Natural killer cell treated with Interleukin-12 subunit alpha and Interleukin-12 subunit beta and Interleukin-15 and Interleukin-18, amount 100 ng/mL, for 72 hours (primary cell): ENCODE measurements at places on chromosomes 7 and 10.

DNA sequence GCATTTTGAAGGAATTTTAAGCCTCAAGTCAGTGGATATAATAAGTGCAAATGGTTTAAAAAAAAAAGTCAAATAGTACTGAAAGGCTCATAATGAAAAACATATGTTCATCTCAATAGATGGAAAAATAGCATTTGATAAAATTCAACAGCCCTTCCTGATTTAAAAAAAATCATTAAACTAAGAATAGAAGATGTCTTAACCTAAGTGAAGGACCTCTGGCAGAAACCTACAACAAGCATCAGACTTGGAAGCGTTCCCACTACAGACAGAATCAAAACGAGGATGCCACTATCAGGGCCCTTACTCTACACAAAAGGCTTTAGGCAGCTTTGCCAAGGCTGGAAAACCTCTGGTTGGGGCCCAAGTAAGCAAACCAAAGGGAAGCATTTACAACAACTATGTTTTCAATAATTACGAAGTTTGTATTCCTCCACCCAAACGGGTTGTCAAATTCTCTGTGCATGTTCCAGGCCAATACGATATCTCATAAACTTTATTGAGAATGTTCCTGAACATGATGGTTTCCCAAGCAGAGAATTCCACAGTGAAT is 45.1 kb downstream of the CYTH3 start:
- peaks cover 30% of the 10 kb centered on the region for H3K4me1 ChIP-seq
- H3K4me3 ChIP-seq: no peak overlapping the region
- H3K36me3 ChIP-seq: no peaks in the 10 kb centered on the region

DNA sequence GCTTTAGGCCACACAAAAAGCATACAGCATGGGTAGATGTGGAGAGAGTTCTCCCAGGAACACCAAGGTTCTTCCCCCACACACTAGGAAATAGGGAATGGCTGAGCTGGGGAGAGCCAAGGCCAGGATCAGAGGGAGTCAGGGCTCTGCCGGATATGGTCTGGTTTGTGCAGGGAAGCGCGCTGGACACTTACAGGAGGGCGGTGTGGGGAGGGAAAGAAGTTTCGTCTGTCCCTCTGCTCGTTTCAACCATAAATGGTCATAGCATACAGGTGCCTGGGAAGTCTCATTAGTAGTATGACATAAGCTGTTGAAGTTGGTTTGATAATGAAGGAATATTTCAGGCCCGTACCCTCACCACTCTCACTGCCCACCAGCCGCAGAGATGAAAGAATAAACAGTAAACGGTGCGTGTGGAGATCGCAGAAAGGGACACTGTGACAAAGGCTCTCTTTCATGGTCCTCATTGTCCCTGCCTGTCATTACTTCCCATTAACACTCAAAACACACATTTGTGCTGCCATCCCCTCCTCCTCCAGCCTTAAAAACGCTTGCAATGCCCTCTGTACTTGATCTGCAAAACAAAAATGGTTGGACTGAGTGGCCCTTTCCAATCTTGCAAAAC is 207.2 kb downstream of the CELF2 start:
- H3K36me3 ChIP-seq: peaks cover 33% of the 10 kb centered on the region
- no peak overlapping the region for H3K27ac ChIP-seq
- H3K4me1 ChIP-seq: peaks cover 88% of the 10 kb centered on the region
- DNase-seq: no peak
- no peaks in the 10 kb centered on the region for H3K27me3 ChIP-seq

DNA sequence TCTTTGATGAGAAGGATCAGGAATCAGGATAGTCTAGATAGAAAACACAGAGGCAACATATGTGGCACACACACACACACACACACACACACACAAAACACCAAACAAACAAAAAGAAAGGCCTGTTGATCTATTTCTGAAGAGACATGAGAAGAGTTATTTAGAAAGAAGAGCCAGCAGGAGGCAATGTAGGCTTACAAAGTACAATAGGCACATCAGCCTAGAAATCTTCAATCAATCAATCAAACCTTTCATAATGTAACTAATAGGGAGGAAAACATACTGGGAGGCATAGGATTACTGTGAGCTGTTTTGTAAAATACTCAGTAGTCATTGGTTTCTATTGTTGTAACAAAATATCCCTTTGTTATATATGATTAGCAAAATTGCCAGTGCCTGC is 47.3 kb upstream of the TES start:
- H3K27me3 ChIP-seq: peaks cover 2% of the 10 kb centered on the region
- no peak overlapping the region for H3K4me3 ChIP-seq

DNA sequence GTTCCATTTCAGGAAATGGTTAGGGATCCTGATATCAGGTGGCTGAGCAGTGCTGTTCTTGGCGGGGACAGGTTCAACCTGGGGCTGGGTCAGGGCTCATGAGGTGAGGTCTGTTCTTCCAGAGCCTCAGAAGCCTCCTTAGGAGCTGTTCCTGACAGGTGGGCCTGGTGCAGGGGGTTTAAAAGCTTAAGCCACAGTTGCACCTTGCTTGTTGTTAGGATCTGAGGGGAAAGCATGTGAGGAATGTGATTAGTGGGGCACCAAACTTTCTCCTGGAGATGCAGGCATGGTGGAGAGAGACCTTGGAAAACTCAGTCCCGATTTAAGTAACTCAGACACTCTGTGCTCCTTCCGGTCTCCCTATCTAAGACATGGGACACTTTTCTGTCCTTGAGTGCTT is 18.7 kb upstream of the CRHR2 start:
- no peaks in the 10 kb centered on the region for H3K36me3 ChIP-seq
- DNase-seq: peak; percentile 0
- no peaks in the 10 kb centered on the region for H3K4me1 ChIP-seq
- H3K27me3 ChIP-seq: no peaks in the 10 kb centered on the region
- H3K27ac ChIP-seq: no peak overlapping the region
- no peak overlapping the region for H3K4me3 ChIP-seq

DNA sequence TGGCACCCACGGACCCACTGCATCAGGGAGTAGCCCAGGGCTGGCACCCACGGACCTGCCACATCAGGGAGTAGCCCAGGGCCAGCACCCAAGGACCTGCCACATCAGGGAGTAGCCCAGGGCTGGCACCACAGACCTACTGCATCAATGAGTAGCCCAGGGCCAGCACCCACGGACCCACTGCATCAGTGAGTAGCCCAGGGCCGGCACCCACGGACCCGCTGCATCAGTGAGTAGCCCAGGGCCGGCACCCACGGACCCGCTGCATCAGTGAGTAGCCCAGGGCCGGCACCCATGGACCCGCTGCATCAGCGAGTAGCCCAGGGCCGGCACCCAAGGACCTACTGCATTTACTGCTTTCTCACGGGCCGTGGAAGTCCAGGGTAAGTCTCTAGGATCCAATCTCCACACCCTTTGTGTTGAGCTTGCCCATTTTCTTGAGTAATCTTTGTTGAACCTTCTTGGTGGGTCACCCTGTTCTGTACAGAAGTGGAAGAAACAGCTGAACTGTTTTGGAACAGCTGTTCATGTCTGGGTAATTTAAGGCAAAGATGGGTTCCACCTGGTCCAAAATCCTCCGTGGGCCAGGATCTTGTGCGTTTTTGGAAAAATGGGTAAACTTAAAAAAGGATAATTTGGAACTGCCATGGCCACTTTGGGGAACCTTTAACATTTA is 69.0 kb downstream of the VIPR2 start:
- H3K36me3 ChIP-seq: no peaks in the 10 kb centered on the region
- peaks cover 8% of the 10 kb centered on the region for H3K27me3 ChIP-seq
- no peak overlapping the region for H3K27ac ChIP-seq
- peaks cover 4% of the 10 kb centered on the region for H3K4me1 ChIP-seq
- H3K4me3 ChIP-seq: no peak overlapping the region
- DNase-seq: no peak

GRCh38 chr7:66771795-66772194 is 31.3 kb downstream of the RABGEF1 start:
- no peaks in the 10 kb centered on the region for H3K27me3 ChIP-seq
- no peak for DNase-seq
- no peak overlapping the region for H3K4me3 ChIP-seq
- peaks cover 30% of the 10 kb centered on the region for H3K4me1 ChIP-seq

GRCh38 chr7:91656541-91657482 is 223.7 kb downstream of the MTERF1 start:
- H3K4me1 ChIP-seq: no peaks in the 10 kb centered on the region
- H3K36me3 ChIP-seq: no peaks in the 10 kb centered on the region
- no peaks in the 10 kb centered on the region for H3K27me3 ChIP-seq

DNA sequence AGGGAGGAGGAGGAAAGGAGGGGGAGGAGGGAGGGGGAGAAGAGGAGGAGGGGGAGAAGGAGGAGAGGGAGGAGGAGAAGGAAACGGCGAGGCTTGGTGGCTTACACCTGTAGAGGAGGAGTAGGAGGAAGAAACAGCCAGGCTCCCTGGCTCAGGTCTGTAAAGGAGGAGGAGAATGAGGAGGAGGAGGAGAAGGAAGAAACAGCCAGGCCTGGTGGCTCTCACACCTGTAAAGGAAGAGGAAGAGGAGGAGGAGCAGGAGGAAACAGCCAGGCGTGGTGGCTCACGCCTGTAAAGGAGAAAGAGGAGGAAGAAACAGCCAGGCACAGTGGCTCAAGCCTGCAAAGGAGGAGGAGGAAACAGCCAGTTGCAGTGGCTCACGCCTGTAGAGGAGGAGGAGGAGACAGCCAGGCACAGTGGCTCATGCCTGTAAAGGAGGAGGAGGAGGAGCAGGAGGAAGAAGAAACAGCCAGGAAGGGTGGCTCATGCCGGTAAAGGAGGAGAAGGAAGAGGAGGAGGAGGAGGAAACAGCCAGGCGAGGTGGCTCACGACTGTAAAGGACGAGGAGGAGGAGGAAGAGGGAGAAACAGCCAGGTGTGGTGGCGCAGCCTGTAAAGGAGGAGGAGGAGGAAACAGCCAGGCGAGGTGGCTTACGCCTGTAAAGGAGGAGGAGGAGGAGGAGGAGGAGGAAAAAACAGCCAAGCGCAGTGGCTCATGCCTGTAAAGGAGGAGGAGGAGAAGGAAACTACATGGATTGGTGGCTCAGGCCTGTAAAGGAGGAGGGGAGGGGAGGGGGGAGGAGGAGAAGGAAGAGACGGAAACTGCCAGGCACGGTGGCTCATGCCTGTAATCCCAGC is 14.9 kb upstream of the CRCP start:
- H3K4me3 ChIP-seq: peak overlapping the region; percentile 85
- DNase-seq: no peak
- H3K27me3 ChIP-seq: no peaks in the 10 kb centered on the region
- peaks cover 12% of the 10 kb centered on the region for H3K4me1 ChIP-seq

- no peak overlapping the region for H3K4me3 ChIP-seq
- H3K27me3 ChIP-seq: peaks cover 25% of the 10 kb centered on the region
- H3K36me3 ChIP-seq: no peaks in the 10 kb centered on the region
- peak overlapping the region; percentile 29 for H3K27ac ChIP-seq
- no peak for DNase-seq
- peaks cover 32% of the 10 kb centered on the region for H3K4me1 ChIP-seq
These were observed 84.7 kb downstream of the NRP1 start for GRCh38 chr10:33249659-33250345.

- peaks cover 34% of the 10 kb centered on the region for H3K27me3 ChIP-seq
- H3K27ac ChIP-seq: no peak overlapping the region
- no peaks in the 10 kb centered on the region for H3K36me3 ChIP-seq
- peak overlapping the region; percentile 72 for H3K4me3 ChIP-seq
These were observed 4.9 kb upstream of the MEST start for GRCh38 chr7:130486954-130487436.

DNA sequence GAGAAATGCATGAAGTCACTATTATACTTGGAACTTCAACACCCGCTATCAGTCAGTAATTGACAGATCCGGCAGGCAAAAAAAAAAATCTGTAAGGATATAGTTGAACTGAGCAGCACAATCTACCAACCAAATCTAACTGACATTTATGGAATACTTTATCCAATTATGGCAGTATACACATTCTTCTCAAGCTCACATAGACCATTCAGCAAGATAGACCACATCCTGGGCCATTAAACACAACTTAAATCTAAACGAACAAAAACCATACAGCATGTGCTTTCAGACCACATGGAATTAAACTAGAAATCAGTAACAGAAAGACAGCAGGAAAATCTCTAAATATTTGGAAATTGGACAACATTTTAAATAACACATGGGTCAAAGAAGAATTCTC is 112.7 kb downstream of the MPP7 start:
- no peak overlapping the region for H3K4me3 ChIP-seq
- H3K36me3 ChIP-seq: no peaks in the 10 kb centered on the region
- no peaks in the 10 kb centered on the region for H3K27me3 ChIP-seq
- peaks cover 6% of the 10 kb centered on the region for H3K4me1 ChIP-seq

- H3K27ac ChIP-seq: no peak overlapping the region
- peaks cover 10% of the 10 kb centered on the region for H3K27me3 ChIP-seq
- no peaks in the 10 kb centered on the region for H3K36me3 ChIP-seq
- no peak overlapping the region for H3K4me3 ChIP-seq
- no peak for DNase-seq
These were observed 61.2 kb upstream of the YAE1 start for GRCh38 chr7:39504963-39505362.

GRCh38 chr10:7767209-7767608 is 20.6 kb downstream of the KIN start:
- peaks cover 29% of the 10 kb centered on the region for H3K36me3 ChIP-seq
- H3K4me3 ChIP-seq: no peak overlapping the region
- no peak for DNase-seq
- no peak overlapping the region for H3K27ac ChIP-seq

GRCh38 chr10:49686651-49687050 is 7.2 kb downstream of the C10orf53 start:
- DNase-seq: no peak
- no peak overlapping the region for H3K4me3 ChIP-seq

DNA sequence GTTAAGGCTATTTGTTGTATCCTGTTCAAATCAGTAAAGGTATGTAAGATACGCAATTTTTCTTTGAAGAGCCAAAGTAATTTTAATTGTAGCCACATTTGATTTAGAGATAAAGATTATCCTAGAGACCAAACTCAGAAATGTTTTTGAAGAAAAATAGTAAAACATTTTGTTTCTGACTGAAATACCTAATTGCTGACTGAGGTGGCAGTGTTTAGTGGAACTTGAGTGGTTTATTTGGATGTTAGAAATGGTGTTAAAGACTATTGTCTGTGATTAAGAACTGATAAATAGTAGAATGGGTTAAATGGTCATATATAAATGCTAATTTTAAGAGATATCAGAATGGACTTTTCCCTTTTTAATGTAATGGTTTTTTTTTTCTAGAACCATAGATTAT is 15.3 kb downstream of the EDRF1 start:
- H3K36me3 ChIP-seq: peaks cover 31% of the 10 kb centered on the region
- no peaks in the 10 kb centered on the region for H3K27me3 ChIP-seq
- no peak overlapping the region for H3K4me3 ChIP-seq
- no peaks in the 10 kb centered on the region for H3K4me1 ChIP-seq
